ENCODE measurements at places on chromosomes 2 and 18. TPM values are rescaled to one million over a fixed set of nuclear protein-coding genes. Genes with fewer than 3 reads are reported as not detected.

Gene GREB1
- 0.29 TPM for total RNA-seq

Gene SMC6
- 21.4 TPM for total RNA-seq

Gene FHOD3
- total RNA-seq, result not detected

Gene C2orf15
- 0.48 TPM for total RNA-seq

Gene PRKRA
- total RNA-seq, result 56.3 TPM

Gene NFU1
- 44.5 TPM for total RNA-seq

DNA sequence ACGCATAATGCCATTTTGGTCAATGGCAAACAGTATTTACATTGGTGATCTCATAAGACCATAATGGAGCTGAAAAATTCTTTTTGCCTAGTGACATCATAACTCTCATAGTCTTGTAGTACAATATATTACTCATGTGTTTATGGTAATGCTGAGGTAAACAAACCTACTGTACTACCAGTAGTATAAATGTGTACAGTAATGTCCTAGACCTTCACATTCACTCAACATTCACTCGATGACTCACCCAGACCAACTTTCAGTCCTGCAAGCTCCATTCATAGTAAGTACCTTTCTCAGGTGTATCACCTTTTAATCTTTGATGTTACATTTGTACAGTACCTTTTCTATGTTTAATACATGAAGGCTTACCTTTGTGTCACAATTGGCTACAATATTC lies 558.2 kb upstream of the PIK3C3 start:
- H3K27me3 ChIP-seq, result no peaks in the 10 kb centered on the region
- H3K4me3 ChIP-seq, result no peak overlapping the region
- H3K36me3 ChIP-seq, result no peaks in the 10 kb centered on the region
- no peak overlapping the region for H3K27ac ChIP-seq

DNA sequence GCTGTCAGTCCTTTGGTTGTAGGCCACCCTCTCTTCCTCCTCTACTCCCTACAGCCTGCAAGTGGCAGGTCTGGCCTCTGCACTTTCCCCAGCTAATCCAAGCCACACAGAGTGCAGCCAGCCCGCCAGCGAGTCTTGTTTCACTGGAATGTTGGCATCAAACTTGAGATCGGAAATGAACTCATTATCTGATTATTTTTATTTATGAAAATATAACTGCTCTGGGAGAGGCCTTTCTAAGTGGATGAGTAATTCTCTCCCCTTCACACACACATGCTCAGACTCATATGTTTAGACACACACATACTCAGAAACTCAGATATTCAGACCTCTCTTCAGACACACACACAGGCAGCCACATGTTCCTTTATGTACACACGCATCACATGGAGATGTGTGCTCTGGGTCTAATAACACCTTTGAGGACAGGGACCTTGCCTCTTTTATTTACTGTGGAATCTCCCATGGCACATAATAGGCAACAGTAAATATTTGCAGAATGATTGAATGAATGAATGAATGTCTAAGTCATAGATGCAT lies 151.3 kb downstream of the ZFP36L2 start:
- H3K27ac ChIP-seq, result no peak overlapping the region
- H3K4me1 ChIP-seq, result peaks cover under 1% of the 10 kb centered on the region
- DNase-seq, result no peak

DNA sequence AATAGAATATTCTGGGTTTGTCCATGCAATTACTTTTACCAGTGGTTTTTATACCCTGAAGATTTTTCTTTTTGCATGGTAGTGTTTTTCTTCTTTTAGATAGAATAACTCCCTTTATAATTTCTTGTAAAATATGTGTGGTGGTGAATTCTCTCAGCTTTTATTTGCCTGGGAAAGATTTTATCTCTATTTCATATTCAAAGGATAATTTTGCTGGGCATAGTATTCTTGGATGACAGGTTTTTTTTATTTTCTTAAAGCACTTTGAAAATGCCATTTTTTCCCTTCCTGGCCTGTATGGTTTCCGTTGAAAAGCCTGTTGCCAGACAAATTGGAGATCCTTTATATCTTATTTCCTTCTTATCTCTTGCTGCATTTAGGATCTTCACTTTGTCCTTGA lies 113.5 kb downstream of the MYO3B start:
- H3K36me3 ChIP-seq, result peaks cover 2% of the 10 kb centered on the region
- H3K27ac ChIP-seq, result no peak overlapping the region
- no peak overlapping the region for H3K4me3 ChIP-seq
- DNase-seq, result no peak
- peaks cover 20% of the 10 kb centered on the region for H3K27me3 ChIP-seq

DNA sequence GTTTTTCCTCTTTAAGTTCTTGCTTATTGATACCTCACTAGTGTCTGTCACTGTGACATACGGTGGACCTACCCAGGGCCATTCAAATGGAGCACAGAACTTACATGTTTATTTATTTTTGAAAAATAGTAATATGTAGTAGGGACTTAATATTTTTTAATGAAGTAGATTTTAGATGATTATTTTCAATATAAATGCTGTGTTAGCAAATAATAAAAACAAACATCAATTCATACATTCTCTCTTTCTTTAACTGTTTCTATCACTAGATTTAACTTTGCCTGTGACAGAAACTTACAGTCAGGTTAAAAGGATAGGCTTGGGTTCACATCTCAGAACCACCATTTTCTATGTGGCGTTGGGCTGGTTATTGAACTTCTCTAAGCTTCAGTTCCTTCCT lies 184.4 kb upstream of the RASGRP3 start:
- no peak overlapping the region for H3K27ac ChIP-seq
- no peaks in the 10 kb centered on the region for H3K4me1 ChIP-seq
- no peaks in the 10 kb centered on the region for H3K36me3 ChIP-seq
- peaks cover 21% of the 10 kb centered on the region for H3K27me3 ChIP-seq
- DNase-seq, result no peak
- H3K4me3 ChIP-seq, result no peak overlapping the region

DNA sequence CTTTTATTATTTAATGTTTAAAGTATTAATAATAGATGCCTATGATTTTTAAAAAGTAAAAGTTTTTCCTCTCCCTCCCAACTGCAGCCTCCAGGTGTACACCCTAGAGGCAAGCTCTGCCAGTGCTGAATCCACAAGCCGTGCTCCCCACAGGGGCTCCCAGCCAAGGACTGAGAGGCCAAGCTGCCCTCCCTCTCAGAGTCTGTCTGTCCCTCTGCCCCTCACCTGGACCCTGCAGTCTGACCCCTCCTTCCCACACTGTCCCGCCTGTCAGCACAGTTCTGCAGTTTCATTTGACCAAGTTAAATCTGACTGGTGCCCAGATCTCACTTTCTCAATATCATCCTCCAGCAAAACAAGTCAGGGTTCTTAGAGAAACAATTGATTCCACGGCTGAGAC lies 14.8 kb upstream of the PROC start:
- DNase-seq, result no peak
- no peak overlapping the region for H3K4me3 ChIP-seq
- no peaks in the 10 kb centered on the region for H3K36me3 ChIP-seq

Measured in activated CD4-positive, alpha-beta memory T cell treated with anti-CD3 and anti-CD28 coated beads for 36 hours (primary cell).